ENCODE measurements at places on chromosomes 2 and 18.

GRCh38 chr2:18940184-18940583 lies 350.8 kb upstream of the NT5C1B start:
- DNase-seq: no peak

GRCh38 chr18:59835605-59836379 lies 64.0 kb upstream of the PMAIP1 start:
- DNase-seq: no peak

DNA sequence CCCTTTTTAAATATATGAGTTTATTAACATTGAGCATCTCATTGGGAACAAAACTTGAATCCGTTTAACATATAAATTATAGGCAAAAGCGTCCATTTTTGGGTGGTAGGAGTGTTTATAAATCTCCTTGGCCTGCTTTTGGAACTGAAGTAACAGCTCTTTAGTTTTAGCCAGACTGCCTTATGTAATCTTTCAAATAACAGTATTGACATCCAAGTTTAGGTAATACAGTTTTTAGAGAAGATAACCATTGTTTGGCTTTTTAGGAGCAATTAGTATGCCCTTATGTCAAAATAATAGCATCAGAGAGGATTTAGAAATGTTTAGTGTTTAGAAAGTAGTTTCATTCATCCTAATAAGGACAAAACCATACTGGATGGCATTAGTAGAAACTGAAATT lies 361.9 kb downstream of the ARHGAP15 start:
- DNase-seq: no peak

GRCh38 chr2:168587307-168587706 lies 131.2 kb downstream of the CERS6 start:
- DNase-seq: no peak

- no peak for DNase-seq
These were observed 103.6 kb downstream of the UNC80 start for GRCh38 chr2:209875270-209875669.

DNA sequence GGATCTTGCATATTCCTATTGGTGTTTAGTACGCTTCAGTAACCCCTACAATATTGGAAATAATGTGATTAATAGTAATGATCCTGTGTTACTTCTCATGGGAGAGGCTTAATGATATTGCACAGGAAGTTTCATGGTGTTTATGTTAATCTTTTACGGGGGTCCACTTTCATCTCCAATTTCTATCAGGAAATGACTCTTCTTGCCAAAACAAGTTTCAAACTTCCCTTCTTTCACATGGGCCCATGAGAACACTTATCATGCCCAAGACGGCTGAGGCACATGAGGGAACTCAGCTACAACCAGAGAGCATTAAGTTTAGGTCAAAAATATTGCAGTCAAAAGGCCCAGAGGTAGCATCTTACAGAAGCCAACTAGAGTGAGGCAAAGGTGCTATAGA lies 7.6 kb downstream of the ERBB4 start:
- DNase-seq: no peak

GRCh38 chr2:12504443-12504842 lies 212.3 kb upstream of the TRIB2 start:
- DNase-seq: no peak

- no peak for DNase-seq
These were observed 402.8 kb downstream of the ARHGAP15 start for GRCh38 chr2:143532061-143532460.

DNA sequence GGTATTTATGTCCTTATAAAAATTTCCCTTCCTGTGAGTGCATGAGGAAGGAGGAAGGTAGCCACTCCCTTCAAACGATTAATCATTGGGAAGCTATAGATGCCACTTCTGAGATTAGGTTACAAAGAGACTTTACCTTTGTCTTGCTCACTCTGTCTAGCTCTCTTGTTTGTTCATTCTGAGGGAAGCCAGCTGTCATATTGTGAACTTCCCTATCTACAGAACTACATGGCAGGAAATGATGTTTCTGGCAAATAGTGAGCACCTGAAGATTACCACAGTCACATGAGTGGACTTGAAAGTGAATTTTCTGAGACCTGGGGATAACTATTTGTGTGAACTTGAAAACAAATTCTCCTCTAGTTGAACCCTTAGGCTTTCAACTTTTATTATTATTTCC lies 776.8 kb downstream of the CCDC85A start:
- DNase-seq: no peak

All from fibroblast of gingiva (primary cell).